GM20000 (cell line): ENCODE measurements at places on chromosomes 12 and 14.
A peak's percentile ranks its signal among the peaks of the same experiment; 100 is the strongest.

DNA sequence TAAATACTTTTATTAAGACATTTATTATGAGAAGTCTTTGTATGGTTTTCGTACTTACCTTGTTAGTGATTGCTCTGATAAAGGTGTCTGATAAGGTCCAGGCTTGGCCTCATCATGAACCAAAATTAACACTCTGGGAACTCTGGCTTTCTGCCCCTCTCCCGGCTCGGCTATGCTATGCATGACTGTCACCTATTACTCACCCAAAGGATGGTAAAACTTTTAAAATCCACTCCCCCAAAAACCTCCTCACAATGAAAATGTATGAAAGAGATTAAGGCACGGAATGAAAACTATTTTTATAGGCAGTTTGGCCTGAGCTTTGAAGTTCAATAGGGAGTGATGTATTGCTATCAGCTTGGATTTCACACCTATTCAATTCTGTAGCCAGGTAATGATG lies 217.3 kb upstream of the TBX3 start:
- no peak for DNase-seq

GRCh38 chr12:1528791-1529190 lies 65.6 kb downstream of the FBXL14 start:
- DNase-seq, result no peak

GRCh38 chr12:3199551-3200031 lies 122.4 kb downstream of the TSPAN9 start:
- no peak for DNase-seq

DNA sequence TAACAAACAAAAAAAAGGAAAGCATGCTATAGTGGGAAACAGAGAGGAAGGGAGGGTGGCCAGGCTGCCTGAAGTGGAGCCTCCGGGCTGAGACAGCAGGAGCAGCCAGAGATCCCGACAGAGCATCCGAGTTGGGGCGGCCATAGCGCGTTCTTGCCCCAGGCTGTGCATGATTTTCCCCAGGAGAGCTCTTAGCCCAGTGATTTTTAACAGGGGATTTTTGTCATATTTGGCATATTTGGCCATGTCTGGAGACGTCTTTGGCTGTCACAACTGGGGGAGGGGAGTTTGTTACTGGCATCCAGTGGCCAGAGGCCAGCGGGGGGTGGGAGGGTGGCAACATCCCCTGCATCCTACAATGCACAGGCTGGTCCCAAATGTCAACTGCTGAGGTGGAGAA lies 23.6 kb downstream of the BDKRB1 start:
- DNase-seq, result no peak

DNA sequence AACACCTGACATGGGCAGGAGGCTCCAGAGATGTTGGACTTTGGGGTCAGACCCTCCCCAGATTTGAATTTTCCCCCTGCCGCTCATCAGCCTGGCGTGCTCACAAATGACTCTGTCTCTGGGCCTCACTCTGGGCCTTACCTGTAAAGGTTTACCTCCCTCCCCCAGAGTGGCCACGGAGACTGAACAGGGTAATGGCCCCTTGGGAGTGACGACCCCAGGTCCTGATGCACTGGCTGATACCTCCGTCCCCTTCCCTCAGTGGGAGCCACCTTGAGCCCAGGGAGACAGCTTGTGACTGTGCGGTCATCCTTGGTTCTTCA lies 7.0 kb downstream of the SLC25A29 start:
- no peak for DNase-seq

- DNase-seq, result peak; percentile 89
Measured at GRCh38 chr14:61321385-61322010, at the start of gene PRKCH. PRKCH (plus strand) TSS chr14:61321579; CDS start chr14:61322102, 523 bp downstream.

GRCh38 chr12:91973813-91974212 lies 171.8 kb downstream of the BTG1 start:
- DNase-seq, result no peak

DNA sequence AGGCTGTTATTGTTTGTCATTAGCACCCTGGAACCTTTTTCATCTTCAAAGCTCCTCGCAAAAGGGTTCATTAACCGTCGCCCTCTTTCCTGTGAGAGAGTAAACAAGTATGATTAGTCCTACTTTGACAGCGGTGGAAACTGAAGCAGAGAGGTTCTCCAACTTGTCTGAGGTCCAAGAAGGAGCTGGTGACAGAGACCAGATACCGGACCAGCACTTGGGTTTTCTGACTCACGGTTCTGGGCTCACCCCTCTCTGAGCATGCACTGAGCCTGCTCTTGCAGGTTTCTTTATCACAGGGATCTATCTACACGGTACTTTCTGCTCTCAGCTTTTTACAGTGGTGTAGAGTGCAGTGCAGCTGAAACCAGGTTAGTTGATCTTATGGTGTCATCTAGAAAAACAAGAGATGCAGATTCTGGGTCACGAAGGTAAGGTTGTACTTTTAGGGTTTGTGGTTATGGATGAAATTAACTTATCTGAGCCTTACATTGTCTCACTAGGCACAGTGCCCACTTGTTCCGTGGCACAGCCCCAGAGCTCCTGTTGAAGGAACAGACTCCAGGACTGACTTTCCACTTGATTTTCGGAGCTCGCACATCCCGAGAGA lies 62.1 kb downstream of the PPP2R5C start:
- DNase-seq, result no peak

- no peak for DNase-seq
Measured at GRCh38 chr12:81257947-81258551, 180.2 kb downstream of the ACSS3 start.
